ENCODE measurements at places on chromosomes 7 and 10. TPM values are rescaled to one million over a fixed set of nuclear protein-coding genes. Genes with fewer than 3 reads are reported as not detected.

GRCh38 chr7:159040912-159041711, 103.6 kb downstream of the VIPR2 start:
- no peaks in the 10 kb centered on the region for H3K27me3 ChIP-seq
- H3K4me1 ChIP-seq, result no peaks in the 10 kb centered on the region
- no peak overlapping the region for H3K27ac ChIP-seq

- DNase-seq, result no peak
- no peaks in the 10 kb centered on the region for H3K36me3 ChIP-seq
- H3K4me1 ChIP-seq, result no peaks in the 10 kb centered on the region
- no peak overlapping the region for H3K4me3 ChIP-seq
- no peaks in the 10 kb centered on the region for H3K27me3 ChIP-seq
Measured at GRCh38 chr10:5079306-5079830, 14.8 kb upstream of the AKR1C3 start.

DNA sequence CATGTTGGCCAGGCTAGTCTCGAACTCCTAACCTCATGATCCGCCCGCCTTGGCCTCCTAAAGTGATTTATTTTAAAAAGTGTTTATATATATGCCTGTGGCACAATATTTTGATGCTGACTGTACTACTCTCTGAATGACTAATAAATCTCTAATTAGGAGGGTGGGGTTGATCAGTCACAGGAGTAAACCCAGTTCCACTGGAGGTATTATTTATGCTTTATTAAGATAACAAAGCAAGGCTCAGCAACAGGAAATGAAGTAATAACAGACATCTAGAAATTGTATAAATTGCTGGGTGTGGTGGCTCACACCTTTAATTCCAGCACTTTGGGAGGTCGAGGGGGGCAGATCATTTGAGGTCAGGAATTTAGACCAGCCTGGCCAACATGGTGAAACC, 26.0 kb upstream of the MCU start:
- no peaks in the 10 kb centered on the region for H3K27me3 ChIP-seq
- peaks cover 10% of the 10 kb centered on the region for H3K4me1 ChIP-seq
- no peak for DNase-seq
- no peak overlapping the region for H3K27ac ChIP-seq
- no peak overlapping the region for H3K4me3 ChIP-seq
- H3K36me3 ChIP-seq, result no peaks in the 10 kb centered on the region

GRCh38 chr7:30160329-30160728, 25.5 kb downstream of the MTURN start:
- no peak for DNase-seq
- no peak overlapping the region for H3K27ac ChIP-seq
- H3K4me3 ChIP-seq, result no peak overlapping the region
- no peaks in the 10 kb centered on the region for H3K36me3 ChIP-seq
- H3K4me1 ChIP-seq, result no peaks in the 10 kb centered on the region

DNA sequence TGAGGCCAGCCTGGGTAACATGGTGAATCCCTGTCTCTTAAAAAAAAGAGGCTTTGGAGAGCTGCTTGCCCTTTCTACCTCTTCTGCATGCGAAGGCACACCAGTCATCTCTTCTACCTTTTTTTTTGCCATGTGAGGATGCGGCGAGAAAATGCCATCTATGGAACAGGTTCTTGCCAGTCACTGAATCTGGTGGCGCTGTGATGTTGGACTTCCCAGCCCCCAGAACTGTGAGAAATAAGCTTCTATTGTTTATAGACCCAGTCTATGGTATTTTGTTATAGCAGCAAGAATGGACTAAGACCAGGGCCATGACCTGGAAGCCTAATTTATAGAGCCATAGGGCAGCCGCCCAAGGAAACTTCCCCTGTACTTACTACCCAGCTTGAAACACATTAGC, 112.9 kb downstream of the HIP1 start:
- H3K4me3 ChIP-seq, result no peak overlapping the region
- H3K36me3 ChIP-seq, result no peaks in the 10 kb centered on the region
- H3K27me3 ChIP-seq, result no peaks in the 10 kb centered on the region
- H3K27ac ChIP-seq, result no peak overlapping the region
- DNase-seq, result no peak

GRCh38 chr7:36600869-36601530, 123.3 kb downstream of the AOAH start:
- no peaks in the 10 kb centered on the region for H3K27me3 ChIP-seq
- DNase-seq, result no peak
- H3K4me3 ChIP-seq, result no peak overlapping the region
- H3K36me3 ChIP-seq, result no peaks in the 10 kb centered on the region

ELFN1 gene
- 4.4 TPM for total RNA-seq

GRCh38 chr10:288316-289200, 153.3 kb downstream of the ZMYND11 start:
- H3K27ac ChIP-seq, result no peak overlapping the region
- no peak for DNase-seq
- H3K4me1 ChIP-seq, result no peaks in the 10 kb centered on the region
- H3K27me3 ChIP-seq, result no peaks in the 10 kb centered on the region
- H3K36me3 ChIP-seq, result no peaks in the 10 kb centered on the region

GRCh38 chr7:131570401-131570800, 14.0 kb upstream of the PODXL start:
- no peaks in the 10 kb centered on the region for H3K27me3 ChIP-seq
- no peak overlapping the region for H3K27ac ChIP-seq
- H3K36me3 ChIP-seq, result no peaks in the 10 kb centered on the region
- no peaks in the 10 kb centered on the region for H3K4me1 ChIP-seq
- H3K4me3 ChIP-seq, result no peak overlapping the region
- no peak for DNase-seq

GIMAP2 gene
- not detected for total RNA-seq

GRCh38 chr7:4703532-4703931, 21.4 kb downstream of the FOXK1 start:
- no peak for DNase-seq
- no peak overlapping the region for H3K4me3 ChIP-seq
- H3K36me3 ChIP-seq, result no peaks in the 10 kb centered on the region
- no peak overlapping the region for H3K27ac ChIP-seq

GHITM gene
- total RNA-seq, result 156 TPM

Data from HCT116 (cell line).